ENCODE measurements at places on chromosomes 3 and 15. TPM values are rescaled to one million over a fixed set of nuclear protein-coding genes. Genes with fewer than 3 reads are reported as not detected.

Gene KLF15
- total RNA-seq = 0.72 TPM

Gene C3orf20
- 0.44 TPM for total RNA-seq

Gene RAD18
- 17.6 TPM for total RNA-seq

Gene SKOR1
- 0.30 TPM for total RNA-seq

Gene TPRG1
- 61.4 TPM for total RNA-seq

Gene CHL1
- not detected for total RNA-seq

Gene CCDC80
- total RNA-seq = not detected

Gene PIF1
- total RNA-seq = 0.58 TPM

Gene ARID3B
- 32.9 TPM for total RNA-seq

Gene CD200
- total RNA-seq = 0.93 TPM

Gene ISLR
- total RNA-seq = not detected

All from CD4-positive, alpha-beta memory T cell (primary cell).